Activated naive CD8-positive, alpha-beta T cell treated with anti-CD3 and anti-CD28 coated beads, Interleukin-2, amount 10 ng/mL, durations not matched to agents 7 days and 5 days (primary cell): ENCODE measurements at places on chromosomes 2 and 18. TPM values are rescaled to one million over a fixed set of nuclear protein-coding genes. Genes with fewer than 3 reads are reported as not detected.

The BMP10 gene
- total RNA-seq, result not detected

- DNase-seq, result no peak
These were observed 175.4 kb downstream of the ANTXR1 start for GRCh38 chr2:69188182-69188900.

The LOXHD1 gene
- total RNA-seq, result 0.39 TPM

DNA sequence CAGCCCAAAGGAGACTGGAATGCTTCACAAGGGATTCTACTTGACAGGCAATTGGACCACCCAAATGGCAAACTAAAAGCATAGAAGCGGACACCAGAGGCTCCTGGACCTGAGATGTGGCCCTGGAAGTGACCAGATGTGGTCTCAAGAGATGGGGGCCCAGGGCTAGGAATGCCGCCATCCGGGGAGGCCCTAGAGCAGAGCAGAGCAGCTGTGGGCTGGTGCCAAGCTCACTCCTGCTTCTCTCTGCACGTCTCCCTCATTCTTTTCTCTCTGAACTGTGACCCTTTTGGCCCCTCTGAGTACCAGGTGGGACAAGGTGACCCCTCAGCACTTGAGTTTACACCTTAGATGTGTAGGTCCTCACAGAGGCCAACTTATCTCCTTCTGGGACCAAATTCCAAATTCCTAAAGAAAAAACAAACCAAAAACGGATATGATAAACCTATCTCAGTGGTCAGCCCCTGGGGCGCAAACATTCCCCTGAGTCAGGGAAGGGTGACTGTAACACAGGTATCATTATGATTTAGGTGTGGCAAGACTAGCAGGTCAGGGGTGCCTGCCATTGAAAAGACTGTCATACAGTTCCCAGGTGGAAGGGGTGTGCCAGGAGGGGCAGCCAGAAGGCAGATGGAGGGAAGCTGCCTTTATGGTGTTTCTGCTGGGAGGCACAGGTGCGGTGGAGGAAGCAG, 6.5 kb upstream of the IL1R2 start:
- no peak for DNase-seq

DNA sequence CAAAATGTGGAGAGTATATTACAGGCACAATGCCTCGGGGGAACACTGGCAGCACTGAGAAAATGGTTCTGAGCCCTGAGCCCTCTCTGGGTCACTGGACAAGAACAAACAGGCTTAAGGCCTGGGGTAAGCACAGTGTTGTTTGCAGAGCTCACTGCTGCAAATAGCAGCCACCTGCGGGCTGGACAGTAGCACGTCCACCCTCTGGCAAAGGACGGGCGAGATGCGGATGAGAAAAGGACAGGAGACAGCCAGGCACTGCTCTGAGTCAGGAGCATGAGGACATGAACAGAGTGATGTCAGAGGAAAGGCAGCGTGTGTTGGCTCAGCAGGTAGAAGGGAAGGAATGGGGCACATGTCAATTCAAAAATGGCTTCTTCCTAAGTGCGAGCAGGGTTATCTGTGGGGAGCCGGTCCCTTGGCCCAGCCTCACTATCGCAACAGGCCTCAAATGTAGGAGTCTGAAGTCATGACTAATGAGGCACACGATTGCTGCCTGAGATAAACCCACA, 25.9 kb upstream of the NEB start:
- DNase-seq, result no peak

GRCh38 chr2:231361701-231362554, 33.6 kb upstream of the B3GNT7 start:
- DNase-seq, result no peak

The MTIF2 gene
- 24.1 TPM for total RNA-seq

GRCh38 chr2:111659361-111660333, 224.3 kb downstream of the ANAPC1 start:
- DNase-seq, result no peak

DNA sequence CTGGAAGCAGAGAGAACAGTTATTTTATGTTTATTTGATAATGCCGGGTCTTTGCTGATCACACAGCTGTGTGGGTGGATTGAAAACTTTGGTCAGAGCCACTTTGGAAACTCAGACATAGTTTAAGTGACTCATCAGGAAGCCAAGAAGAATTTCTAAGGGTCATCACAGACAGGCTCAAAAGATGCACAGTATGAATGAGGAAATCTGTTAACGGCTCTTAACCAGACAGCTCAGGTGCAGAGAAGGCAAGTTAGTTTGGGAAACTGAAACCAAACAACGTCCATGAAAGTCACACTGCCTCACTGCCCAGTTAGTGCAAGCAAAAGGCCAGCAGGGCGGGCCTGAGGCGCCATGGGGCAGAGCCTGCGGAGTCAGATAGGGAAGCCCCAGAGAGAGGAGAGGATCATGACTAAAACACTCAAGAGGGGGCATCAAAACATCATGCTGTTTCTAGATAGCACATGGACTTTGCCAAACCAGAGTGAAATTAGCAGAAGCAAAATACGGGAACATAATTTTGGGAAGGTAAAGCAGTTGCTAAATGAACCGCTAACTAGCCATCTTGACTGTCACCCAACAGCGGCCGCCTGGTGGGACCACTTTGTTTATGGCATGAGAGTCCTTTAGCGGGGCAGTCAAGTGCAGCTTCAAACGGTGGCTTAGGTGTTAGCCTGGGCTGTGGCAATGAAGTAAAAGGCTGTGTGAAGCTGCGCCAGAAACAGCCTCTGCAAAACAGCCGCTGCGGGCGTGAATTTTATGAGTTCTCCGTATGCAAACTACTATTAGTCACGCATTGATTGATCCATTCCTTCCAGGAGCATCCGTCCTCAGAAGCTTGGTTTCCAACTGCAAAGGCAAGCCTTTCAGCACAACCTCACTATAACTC, 101.2 kb downstream of the KCTD18 start:
- no peak for DNase-seq

The ARL4C gene
- total RNA-seq, result 210 TPM

DNA sequence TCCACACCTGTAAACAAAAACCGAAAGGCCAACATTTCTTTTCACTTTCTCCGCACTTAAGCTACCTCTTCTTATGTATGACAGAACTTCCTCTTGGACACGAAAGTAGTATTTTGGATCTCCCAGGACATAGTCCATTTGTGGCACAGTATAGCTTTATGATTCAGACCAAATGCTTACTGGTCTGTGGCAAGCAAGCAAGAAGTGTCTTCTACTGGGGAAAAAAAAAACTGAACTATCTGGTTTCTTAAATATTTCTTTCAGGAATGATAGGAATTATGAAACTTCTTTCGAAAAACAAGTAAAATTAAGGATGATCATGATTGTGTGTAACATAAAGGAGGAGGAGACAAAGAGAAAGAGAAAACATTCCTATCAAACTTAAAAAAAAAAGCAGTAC, 33.6 kb downstream of the SRBD1 start:
- DNase-seq, result no peak

- DNase-seq, result no peak
These were observed 14.1 kb downstream of the MERTK start for GRCh38 chr2:111912547-111912946.

The DSC3 gene
- not detected for total RNA-seq

DNA sequence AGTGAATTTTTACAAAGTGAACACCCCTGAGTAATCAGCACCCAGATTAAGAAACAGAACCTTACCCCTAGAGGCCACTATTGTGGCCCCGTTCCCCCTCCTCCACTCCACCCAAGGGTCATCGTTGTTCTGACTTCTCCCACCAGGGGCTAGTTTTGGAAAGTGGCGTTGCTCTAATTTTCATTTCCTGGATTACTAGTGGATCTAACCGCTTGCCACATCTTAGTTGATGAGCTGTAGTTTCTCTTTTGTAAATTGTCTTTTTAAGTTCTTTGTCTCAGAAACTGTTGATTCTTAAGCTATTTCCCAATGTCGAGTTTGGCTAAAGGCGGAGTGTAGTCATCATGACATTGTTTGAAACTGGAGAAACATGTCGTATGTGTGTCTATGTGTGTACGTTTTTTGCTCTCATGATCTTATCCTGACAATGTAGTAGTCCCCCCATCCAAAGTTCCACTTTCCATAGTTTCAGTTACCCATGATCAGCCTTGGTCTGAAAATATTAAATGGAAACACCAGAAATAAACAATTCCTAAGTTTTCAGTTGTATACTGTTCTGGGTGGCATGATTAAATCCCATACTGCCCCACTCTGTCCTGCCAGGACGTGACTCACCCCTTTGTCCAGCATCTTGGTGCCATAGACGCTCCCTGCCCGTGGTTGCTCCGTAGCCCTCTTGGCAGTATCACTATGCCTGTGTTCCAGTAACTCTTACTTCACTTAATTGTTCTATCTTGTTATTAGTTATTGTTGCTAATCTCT, 71.0 kb upstream of the SP3 start:
- DNase-seq, result no peak

The HDAC4 gene
- total RNA-seq, result 57.4 TPM

- no peak for DNase-seq
These were observed 1.4 kb downstream of the HTR2B start for GRCh38 chr2:231123362-231123898.

The FABP1 gene
- not detected for total RNA-seq

DNA sequence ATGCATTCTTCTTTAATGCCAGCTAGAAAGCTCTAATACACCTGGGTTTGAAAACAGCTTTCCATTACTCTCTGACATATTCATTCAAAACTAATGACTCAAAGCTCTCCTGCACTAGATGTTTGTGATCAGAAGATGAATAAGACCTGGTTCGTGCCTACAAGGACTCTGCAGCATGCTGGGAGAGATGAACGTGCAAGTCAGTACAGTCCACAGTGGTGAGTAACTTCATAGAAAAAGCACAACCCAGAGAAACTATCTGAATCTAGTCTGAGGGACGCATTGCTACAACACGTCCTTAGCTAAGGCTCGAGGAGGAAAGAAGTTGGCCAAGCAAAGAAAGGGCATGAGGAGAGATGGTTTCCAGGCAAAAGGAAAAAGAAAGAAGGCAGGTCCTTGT, 234.3 kb downstream of the OSR1 start:
- no peak for DNase-seq

The NFATC1 gene
- 46.9 TPM for total RNA-seq

DNA sequence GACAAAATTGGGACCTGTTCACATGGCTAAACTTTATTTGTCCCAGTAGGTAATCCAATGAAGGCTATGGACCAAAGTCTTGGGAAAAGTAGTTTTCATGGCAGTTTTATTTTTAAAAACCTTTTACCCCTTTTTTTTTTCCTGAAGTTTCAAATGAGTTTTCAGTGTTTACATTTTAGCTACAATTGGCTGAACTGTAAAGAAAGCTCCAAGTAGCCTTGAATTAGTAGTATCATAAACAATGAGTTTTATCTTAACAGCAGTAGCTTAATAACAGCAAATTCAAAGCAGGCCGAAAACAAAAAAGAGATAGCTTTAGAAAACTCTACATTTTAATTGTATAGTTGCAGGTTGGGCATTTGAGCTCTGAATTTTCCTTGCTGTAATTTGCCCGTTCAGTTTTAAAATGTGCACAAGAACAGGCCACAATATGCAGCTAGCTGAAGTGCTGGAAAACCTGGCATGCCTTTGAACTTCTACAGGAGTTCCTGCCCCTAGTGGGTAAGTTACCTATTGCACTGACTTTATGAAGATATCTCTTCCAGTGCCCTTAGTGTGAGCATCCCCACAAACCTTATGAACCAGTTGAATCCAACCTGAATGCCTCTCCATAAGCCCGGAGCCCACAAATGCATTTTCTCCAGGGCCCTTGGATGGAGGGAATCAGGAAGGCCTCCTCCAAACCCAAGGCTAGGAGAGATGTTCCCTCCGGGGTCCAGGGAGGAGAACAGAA, 106.7 kb downstream of the XRCC5 start:
- DNase-seq, result no peak

The SPP2 gene
- not detected for total RNA-seq

GRCh38 chr2:170744248-170745002, 25.8 kb upstream of the ERICH2 start:
- no peak for DNase-seq
